ENCODE measurements at places on chromosomes 1 and 21.

DNA sequence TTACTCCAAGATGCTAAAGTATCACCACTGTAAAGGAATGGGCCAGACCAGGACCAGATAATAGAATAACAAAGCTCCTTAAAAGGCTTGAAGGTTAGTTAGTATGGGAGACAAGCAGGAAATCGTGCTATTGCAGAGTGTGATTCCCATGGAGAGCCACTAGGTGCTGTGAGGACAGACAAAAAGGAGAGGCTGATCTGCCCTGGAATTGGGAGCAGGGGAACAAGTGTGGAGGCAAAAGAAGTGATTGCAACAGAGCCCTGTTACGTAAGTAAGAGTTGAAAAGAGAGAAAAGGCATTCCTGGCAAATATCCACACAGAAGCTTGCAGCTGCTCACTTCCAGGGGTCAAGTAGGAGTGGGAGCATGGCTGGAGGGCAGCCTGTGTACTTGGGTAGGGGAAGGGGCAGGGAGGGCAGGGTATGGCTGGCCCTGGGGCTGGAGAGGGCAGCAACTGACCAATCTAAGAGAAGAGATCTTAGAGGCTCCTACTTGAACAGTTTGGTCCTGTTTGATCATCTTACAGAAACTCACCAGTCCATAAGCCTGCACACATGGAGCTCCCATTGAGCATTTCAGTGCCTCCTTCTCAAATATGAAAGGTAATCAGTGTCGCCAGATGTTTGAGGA is 207.7 kb upstream of the GJB5 start:
- no peak for DNase-seq

DNA sequence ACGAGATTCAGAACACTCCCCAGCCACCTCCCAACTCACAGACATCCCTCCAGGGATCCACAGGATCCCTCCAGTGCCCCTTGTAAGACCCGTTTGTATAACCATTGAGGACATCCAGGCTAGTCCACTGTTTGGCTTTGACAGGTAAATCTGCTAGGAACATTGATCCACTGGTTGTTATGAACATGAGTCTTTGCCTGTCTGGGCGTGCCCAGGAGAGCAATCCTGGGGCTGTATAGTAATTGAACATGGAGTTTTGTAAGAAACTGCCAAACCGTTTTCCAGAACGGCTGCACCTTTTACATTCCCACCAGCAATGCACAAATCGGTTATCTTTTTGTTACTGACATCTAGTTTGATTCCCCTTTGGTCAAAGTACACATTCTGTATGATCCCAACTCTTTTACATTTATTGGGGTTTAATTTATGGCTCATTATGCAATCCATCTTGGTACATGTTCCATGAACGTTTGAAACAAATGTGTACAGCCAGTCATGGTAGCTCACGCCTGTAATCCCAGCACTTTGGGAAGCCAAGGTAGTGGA is 88.7 kb downstream of the WDR4 start:
- no peak for DNase-seq

DNA sequence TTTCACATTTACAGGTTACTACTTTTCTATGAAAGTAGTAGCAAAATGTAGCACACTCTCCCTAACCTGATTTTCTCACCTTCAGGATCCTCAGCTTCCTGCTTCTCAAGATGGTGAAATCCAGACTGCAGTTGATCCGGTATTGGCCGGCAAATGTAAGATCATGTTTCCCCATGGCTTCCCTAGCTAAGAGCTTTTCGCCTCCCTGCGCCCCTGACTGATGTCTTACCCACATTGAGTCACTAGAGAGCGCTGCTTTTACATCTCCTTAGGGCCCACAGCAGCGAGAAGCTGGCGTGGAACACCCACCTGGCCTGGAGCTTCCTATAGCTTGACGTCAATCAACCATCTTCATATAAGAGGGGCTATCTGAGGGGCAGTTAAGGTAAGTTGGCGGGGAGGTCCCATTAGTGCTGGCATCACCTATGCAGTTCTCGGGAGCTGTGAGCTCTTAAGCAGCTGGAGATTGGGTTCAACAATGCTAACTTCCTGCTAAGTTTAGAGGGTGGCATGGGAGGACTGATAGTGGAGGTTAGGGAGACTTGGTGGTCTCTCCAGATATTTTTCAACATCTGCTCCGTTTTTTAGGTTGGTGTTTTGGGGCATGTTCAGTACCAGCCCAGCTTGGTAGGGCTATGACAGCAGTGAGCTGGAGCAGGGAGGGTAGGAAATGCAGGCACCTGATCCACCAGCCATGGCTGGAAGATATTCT is 5.5 kb downstream of the PTPN7 start:
- DNase-seq = peak; percentile 67

GRCh38 chr1:51504806-51505525 is 14.1 kb downstream of the EPS15 start:
- DNase-seq = no peak

DNA sequence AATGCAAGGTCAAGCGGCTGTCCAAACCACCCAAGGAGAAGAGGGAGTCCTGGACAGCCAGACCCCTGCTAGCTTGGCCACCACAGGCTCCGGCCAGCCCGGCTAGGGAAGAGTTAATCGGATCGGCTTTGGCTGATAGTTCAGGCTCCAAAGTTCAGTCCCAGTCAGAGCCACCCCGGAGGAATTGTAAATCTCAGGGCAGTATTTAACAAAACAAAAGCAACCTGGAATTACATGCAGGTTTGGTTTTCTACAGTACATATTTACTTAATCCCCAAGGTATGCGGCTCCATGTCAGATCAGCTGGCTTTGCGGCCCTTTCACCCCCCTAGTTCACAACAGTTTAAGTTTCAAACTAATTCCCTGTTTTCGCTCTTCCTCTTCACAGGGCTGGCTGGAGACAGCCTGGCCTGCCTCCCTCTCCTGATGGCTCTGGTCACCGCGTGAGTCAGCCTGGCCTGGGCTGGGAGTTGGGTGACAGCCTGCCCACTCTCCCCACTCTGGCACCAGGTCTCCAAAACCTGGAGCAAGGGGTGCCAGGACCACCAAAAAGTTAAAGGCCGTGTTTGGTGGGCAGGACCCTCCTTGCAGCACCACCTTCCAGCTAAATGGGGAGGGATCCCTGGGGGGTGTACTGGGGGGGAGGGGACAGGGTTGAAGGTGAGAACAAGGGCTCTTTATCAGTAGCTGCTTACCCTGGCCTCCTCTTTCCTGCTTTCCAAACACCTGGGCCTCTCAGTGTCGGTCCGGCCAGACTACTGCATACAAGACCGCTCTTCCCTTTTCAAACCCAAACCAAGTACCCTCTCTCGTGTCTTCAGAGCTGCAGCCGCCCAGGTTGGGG is 1.9 kb downstream of the DHRS3 start:
- no peak for DNase-seq

DNA sequence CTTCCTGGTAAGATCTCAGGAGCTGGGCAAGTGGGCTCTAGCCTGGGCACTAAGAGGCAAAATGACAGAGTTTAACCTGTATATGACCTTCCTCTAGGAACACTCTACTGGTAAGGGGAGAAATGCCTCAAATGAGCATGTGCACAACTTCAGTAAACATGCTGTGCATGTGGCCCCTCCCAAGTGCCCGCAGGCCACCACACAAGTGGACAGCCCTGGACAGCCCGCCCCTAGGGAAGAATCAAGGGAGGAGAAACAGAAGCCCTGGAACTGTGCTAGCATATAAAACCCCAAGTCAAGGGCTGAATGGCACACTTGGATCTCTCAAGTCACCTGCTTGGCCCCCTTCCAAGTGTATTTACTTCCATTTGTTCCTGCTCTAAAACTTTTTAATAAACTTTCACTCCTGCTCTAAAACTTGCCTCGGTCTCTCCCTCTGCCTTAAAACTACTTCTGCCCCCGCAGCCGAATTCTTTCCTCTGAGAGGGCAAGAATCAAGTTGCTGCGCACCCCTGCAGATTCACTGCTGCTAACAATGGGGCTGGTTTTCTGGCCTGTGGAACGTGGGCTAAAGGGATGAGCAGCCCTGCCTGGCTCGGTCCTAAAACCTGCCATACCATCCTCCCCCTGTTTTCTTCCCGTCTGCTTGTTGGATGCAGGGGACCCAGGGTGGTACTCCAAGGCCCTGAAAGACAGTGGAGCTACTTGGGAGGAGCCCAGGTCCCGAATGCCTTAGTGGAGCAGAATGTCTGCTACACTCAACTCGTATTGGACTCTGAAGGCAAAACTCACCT is 93.5 kb downstream of the IER5 start:
- no peak for DNase-seq

Data from astrocyte of the spinal cord (primary cell).